ENCODE measurements at places on chromosomes 1 and 21.

DNA sequence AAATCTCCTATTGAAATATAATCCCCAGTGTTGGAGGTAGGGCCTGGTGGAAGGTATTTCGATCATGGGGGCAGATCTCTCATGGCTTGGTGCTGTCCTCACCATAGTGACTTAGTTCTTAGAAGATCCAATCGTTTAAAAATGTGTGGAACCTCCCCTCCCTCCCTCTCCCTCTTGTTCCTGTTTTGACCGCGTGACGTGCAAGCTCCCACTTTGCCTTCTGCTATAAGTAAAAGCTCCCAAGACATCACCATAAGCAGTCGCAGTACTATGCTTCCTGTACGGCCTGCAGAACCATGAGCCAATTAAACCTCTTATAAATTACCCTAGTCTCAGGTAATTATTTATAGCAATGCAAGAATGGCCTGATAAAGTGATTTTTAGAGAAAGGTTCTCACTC lies 10.9 kb upstream of the RGS2 start:
- DNase-seq: no peak

DNA sequence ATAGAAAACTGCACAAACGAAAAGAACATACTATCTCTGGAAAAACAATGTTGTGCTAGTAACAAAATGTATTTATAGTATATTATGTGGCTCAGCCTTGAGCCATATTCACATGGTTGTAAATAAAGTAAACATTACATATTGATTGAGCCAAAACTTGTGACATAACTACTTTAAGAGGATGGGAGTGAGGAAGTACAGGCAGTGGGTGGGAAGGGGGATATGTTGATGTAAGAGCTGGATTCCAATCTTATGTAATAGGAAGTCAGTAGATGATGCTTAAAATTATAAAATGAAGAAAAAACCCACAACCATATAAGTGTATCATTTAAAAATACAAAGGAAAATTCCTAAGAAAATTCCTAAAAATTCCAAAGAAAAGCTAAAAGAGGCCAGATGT lies 42.7 kb downstream of the RHOU start:
- no peak for DNase-seq

GRCh38 chr1:224533517-224533916 lies 82.6 kb upstream of the CNIH3 start:
- no peak for DNase-seq

GRCh38 chr1:206713910-206714312 lies 29.2 kb downstream of the MAPKAPK2 start:
- no peak for DNase-seq

DNA sequence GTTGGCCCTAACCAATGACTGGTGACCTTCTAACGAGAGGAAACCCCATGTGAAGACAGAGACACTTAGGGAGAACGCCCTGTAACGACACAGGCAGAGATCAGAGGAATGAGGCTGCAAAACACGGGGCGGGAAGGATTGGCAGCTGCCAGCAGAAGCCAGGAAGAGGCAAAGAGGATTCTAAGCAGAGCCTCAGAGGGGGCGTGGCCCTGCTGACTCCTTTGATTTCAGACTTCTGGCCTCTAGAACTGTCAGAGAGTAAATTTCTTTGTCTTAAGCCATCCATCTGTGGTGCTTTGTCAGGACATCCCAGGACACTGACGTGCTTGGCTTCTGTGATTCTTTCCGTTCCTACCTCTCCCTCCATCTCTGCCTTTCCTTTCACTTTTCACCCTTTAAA lies 79.3 kb downstream of the SH3BGR start:
- DNase-seq: no peak

DNA sequence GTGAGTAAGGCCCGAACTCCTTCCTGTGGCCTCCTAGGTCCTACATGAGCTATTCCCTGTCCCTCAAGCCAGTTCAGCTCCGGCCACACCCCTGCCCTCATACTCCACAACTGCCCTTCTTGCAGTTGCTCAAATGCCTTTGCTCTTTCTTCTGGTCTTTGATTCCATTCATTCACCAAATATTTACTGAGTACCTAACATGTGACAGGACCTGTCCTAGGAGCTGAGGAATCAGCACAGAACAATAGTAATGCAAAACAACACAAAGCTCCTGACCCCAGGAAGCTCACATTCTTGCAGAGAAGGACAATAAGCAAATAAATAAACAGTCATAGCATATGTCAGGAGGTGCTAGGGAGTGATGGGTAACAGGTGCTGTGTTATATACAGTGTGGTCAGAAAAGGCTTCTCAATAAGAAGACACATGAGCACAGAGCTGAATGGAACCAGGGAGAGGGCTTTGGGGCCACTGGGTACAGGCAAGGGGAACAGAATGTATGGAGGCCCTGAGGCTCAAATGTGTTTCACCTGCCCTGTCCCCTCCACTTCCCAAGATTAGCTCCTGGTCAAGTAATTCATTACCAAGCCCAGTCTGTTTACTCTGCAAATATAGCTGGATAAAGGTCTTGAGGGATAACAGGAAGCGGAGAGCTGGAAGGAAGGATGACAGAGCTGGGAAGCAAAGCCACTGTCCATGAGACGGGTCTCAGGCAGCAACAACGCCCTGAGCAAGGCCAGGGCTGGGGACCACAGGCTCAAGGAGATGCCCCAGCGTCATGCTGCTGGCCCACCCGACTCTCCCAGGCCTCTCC lies 145.1 kb downstream of the CSMD2 start:
- no peak for DNase-seq

DNA sequence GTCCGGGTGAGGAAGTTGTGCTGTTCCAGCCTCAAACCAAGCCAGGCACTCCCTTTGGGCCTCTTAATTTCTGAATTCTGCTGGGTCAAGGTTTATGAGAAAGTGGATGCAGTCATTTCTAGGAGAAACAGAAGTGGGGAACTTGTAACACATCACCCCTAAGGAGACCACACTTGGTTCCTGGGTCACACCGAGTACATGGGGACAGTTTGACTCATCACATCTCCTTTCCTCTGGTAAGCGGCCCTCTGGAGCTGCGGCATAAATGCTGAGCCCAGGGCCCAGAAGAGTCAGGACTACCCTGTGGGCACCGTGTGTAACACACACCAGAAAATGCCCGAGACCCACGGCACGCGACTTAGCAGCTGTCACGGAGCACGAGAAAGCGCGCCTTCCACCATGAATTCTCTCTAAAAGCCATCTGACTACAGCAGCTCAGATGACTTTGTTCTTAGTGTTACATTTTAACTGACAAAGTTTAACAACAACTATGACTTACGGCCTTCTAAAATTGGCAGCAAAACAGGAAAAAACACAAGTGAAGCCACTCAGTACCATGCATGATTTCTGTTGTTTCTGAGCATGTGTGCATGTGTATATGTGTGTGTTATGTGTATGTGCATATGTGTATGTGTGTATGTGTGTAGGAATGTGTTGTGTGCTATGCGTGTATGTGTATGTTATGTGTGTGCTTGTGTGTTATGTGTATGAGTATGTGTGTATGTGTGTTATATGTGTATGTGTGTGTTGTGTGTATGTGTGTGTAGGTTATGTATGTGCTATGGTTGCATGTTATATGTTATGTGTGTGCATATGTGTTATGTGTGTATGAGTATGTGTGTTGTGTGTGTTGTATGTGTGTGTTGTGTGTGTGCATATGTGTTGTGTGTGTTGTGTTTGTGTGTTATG lies 50.8 kb downstream of the TOMM20 start:
- DNase-seq: no peak

DNA sequence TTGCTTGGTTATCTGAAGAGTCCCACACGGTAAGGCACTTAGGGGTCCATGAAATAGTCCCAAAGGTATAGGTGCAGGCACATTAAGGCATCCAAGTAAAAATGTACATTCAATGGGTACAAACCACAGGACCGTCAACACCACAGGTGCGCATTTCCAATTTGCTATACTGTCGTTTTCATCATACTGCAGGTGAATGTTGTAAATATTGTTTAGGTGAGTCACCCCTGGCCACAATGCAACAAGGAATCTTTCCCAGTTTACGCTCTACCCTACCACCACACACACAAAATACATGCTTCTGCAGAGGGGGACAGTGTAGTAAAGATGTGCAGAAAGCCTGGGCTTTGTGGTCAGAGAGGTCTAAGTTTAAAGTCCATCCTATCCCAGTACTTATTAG lies 13.7 kb downstream of the CADM3 start:
- no peak for DNase-seq

GRCh38 chr1:102897557-102897956 lies 210.8 kb downstream of the COL11A1 start:
- no peak for DNase-seq

DNA sequence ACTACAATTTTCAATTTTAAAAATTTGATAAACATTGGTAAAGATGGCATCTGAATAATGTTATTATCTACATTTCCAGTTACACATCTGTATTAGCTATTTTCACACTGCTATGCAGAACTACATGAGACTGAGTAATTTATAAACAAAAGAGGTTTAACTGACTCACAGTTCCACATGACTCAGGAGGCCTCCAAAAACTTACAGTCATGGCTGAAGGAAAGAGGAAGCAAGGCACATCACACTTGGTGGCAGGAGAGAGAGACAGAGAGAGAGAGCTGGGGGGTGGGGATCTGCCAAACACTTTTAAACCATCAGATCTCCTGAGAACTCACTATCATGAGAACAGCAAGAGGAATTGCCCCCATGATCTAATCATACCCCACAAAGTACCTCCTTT lies 850.0 kb downstream of the LTN1 start:
- DNase-seq: no peak
